Activated CD8-positive, alpha-beta T cell treated with anti-CD3 and anti-CD28 coated beads for 36 hours (primary cell): ENCODE measurements at places on chromosomes 4 and X. TPM values are rescaled to one million over a fixed set of nuclear protein-coding genes. Genes with fewer than 3 reads are reported as not detected.

- no peak for DNase-seq
Measured at GRCh38 chr4:98994474-98995182, 893 bp upstream of the METAP1 start.

- DNase-seq = no peak
Measured at GRCh38 chr4:125420526-125420925, 105.8 kb downstream of the FAT4 start.

AMOT gene
- 1.8 TPM for total RNA-seq

CENPC gene
- 29.1 TPM for total RNA-seq

CENPVL2 gene
- not detected for total RNA-seq

MCF2 gene
- total RNA-seq = 0.59 TPM
